ENCODE measurements at places on chromosomes 11 and 22.

GRCh38 chr11:128251140-128251539, 336.2 kb downstream of the ETS1 start:
- no peak for DNase-seq

DNA sequence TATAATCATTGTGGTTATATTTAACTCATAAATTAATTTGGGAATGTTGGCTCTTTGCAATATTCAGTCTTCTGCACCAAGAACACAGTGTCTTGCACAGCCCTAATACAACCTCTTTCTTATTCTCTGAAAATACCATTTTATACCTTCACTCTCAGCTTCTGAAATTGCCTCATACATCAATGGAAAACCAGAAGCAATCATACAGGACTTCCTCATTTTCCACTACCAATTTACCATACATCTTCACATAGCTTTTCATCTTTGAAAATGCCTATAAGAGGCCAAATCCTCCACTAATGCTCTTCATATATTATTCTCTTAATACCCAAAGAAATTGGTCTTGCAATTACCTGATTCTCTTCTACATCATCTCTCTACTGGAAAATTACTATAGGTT, 4.3 kb upstream of the OR2AG1 start:
- DNase-seq, result no peak

GRCh38 chr11:132632641-132633124, 899.6 kb downstream of the OPCML start:
- DNase-seq, result no peak

- DNase-seq, result no peak
Observed at GRCh38 chr11:86948733-86949132, 6.5 kb downstream of the FZD4 start.

GRCh38 chr11:26326793-26327400, 5.0 kb upstream of the ANO3 start:
- DNase-seq, result no peak

DNA sequence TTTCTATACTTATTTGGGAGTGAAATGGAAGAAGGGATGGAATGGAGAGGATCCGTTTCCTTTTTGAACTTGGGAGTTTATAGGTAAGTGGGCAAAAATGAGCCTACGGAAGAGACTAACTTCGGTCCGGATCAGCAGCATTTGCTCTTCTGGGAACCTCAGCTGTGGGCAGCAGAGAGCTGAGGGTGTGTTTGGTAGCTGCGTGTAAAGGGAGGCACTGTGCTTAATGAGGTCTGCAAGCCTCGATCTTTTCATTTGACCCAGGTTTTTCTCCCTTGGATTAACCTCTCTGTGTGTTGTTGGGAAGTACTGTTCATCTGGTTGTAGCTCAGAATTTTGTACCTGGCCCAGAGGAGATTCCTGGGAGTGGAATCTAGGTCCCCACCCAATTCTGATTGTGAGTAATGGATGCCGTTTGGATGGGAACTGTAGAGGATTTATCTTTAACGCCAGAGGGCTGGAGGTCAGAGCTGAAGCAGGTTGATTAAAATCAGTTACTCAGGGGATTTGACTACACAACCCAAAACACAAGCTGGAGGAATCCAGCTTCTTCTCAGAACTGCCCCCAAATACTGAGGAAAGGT, 201.6 kb upstream of the SORL1-AS1 start:
- no peak for DNase-seq

DNA sequence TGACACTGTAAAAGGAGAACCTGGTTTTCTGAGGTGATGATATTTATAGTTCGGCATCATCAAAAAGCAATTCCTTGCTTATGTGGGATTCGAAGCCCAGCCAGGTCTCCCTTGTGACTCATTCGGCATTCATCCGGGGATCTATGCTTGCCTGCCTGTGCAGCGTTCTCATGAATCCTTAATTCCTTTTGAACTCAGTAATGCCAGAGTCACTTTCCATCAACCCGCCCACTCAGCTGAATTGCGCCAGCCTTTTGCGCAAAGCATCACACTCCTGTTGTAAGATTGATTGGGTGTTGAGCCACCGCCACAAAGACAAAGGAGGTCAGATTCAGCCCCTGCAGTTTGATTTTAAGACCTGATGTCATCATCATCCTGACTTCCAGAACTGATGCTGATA, 128.6 kb downstream of the SLC17A6 start:
- no peak for DNase-seq

DNA sequence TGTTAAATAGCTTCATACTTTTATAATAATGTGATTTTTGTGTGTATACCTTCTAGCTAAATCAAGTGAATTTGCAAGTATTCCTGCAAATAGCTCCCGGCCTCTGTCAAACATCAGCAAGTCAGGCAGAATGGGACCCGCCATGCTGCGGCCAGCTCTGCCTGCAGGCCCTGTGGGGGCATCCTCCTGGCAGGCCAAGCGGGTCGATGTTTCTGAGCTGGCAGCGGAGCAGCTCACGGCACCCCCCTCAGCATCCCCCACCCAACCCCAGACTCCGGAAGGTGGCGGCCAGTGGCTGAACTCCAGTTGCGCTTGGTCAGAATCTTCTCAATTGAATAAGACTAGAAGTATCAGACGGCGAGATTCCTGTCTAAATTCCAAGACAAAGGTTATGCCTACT, 19.3 kb downstream of the GTSE1 start:
- DNase-seq, result no peak

GRCh38 chr11:101436511-101437142, 147.2 kb downstream of the TRPC6 start:
- no peak for DNase-seq

DNA sequence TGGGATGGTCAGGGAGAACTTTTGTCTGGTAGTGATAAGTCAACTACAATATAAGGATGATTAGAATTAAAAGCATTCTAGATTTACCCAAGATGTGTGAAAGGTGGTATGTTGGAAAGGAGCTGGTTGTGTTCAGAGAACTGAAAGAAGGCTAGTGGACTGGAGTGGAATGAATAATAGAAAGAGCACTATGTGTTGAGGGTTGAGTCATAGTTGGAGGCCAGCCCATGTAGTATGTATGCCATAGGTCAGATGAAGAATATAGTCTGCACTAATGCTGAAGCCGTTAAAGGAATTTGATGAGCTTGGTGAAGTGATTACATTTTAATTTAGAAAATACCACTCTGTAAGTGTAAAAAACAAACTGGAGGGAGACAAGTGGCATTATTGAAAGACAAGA, 514.1 kb downstream of the CNTN5 start:
- no peak for DNase-seq

DNA sequence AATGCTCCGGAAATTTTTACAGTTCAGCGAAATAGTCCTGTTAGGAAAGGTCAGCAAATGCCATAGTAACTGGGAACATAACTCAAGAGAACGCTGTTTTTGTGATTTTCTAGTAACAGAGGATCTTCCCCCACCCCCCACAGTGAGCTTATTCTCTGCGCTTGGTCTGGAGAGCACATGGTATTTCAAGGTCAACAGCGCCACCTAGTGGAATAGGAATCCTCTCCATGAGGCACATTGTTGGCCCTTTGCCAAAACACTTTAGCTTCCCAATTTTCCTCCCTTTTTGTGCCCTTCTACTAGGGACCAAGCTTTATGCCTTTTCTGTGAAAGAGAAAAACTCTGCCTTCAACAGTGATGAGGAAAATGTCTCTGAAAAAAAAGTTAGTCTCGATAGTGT, 13.2 kb upstream of the OR4C12 start:
- DNase-seq, result no peak

GRCh38 chr11:125720781-125721180, 25.3 kb upstream of the PATE1 start:
- no peak for DNase-seq

DNA sequence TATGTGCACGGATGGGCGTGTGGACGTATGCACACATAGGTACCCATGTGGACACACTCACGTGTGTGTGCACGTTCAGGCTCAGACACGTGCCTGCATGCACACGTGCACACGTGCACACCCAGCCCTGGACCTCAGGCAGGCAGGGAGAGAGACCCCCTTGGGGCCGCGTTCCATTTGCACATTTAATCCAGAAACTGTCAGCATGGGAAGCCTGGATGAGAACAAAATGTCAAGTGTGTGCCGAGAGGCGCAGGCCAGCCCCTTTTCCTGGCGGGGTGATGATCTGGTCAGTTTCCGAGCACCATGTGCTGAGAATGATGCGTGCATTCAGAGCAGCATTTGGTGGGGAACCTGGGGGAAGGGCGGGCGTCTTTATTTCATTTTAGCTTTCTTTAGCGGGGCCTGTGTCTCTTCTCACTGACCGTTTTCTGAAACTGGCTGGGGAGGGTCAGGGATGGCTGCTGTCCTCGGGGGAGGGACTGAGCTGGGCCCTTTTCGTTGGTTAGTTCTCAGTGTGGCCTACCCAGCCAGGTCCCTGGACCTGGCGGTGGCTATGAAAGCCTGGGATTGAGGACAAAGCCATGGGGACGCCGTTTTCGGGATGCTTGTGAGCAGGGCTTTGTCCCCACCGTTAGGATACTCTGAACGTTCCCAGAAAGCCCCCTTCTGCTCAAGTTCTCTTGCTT, 96.3 kb downstream of the KCNQ1 start:
- DNase-seq, result no peak

- no peak for DNase-seq
Observed at GRCh38 chr11:69538854-69539253, 57.4 kb downstream of the LINC01488 start.

- DNase-seq, result no peak
Observed at GRCh38 chr11:64654958-64655541, 64.0 kb downstream of the SLC22A12 start.

DNA sequence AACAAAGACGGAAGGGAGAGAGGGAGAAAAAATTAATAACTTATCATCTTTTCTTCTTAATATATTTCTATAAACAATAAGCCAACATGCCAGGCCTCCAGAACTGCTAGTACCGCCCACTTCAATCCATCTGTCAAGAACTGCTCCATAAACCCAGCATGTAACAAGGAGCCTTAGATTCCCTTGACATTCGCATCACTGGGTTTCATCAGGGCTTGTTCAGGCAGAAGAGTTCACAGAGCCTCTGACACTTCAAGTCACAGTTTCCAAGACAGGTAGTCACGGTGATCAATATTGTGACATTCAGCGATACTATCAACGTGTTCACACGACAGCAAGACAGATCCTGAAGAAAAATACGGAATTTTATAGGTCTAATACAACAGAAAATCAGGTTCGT, 61.7 kb downstream of the LARGE2 start:
- no peak for DNase-seq

DNA sequence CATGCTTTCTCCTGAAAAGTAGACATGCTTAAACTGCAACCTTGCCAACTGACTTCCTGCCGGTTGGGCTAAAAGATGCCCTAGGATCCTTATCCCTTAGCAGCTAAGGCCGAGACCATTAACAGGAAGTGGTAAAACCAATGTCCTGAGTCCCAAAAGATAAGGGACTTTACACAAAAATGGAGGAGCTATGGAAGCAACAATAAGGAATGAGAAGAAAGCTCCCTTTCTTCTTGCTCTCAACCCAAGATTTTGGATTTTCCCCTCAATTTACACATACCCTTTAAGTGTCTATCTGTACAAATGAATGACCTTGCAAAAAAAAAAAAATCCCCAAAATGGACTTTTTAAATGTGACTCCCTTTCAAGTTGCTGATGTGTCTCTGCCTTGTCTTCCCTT, 11.1 kb downstream of the MRPL17 start:
- DNase-seq, result no peak

DNA sequence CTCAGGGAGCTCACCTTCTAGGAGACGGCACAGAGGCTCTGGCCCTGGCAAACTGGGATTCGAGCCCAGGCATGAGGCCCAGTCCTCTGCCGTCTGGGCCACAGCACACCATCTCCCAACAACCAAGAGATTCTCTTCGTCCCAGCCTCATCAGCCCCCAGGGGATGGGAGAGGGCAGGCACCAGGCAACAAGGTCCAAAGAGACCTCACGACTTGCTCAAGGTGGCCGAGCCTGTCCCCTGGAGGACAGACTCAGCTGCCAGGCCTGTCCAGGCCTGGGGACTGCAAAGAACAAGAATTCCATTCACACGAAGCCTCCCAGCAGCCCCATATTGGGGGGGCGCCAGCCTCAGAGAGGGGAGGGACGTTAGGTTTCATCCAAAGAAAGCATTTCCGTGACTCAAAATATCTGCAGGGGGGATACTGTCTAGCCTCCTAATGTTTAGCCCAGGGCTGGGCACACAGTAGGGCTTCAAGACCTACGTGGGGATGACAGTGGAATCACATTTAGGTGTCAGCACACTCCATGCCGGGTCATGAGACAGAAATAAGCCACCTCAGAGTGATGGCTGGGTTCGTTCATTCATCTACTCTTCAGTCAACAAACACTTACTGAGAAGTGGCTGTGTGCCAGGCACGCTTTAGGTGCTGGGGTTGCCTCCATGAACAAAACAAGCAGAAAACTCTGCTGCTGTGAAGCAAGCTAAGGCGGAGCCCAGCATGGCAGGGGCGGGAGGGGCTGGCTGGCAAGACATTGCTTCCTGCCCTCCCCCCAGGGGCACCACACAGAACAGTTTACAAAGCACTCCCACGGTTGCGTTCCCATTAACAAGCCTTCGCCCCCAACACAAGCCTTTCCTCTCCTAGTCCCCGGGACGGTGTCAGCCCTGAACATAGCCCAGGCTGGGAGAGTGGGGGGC, 1.2 kb downstream of the CARNS1 start:
- DNase-seq, result peak; percentile 72

- no peak for DNase-seq
Observed at GRCh38 chr11:126207896-126208295, 3.6 kb downstream of the RPUSD4 start.

DNA sequence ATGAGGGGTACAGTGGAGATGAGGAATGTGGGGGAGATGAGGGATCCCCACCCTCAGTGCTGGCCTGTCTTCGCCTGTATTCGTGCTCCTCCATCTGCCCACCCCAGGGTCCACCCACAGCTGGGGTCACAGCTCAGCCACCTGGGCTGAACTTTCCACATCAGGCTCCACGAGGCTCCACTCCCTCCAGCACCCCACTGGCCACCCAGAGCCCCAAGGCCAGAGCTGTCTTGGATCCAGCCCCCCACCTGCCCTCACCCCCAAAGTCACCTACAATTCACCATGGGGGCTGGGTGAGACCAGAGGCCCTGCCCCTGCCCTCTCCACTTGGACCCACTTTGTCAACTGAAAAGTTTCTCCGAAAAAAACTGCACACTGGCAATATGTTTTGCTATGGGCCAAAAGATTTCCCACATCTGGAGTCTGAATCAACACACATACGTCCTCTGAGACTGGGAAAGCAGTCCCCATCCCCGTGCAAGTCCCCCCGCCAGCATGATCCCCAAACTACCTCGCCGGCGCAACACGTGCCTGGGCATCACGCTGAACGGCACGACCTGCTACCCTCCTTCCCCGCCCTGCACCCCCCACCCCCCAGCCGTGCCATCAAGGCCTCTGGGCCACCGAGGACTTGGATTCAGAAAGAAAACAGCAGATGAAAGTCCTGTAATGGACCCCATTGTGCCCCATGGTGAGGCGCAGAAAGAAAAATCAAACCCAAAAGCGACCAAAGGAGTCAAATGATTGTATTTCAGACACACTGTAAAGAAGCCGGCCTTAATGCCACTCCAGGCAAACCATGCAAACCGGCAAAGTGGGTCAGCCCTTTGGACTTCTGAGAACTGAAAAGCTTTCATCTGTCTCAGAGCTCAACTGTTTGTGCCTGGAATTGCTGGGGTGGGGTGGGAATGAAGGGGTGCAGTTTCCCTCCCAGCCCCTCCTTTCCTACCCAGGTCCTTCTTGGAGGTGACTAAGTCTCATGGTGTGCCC, 16.5 kb upstream of the GAL start:
- no peak for DNase-seq
